ENCODE measurements at places on chromosomes 1 and 21.

GRCh38 chr1:7120863-7121621 lies 335.8 kb downstream of the CAMTA1 start:
- no peak for DNase-seq

GRCh38 chr1:184820956-184821355 lies 66.3 kb upstream of the EDEM3 start:
- no peak for DNase-seq

- no peak for DNase-seq
Observed at GRCh38 chr1:46757247-46757955, 38.5 kb upstream of the EFCAB14 start.

- DNase-seq, result no peak
Observed at GRCh38 chr1:31624731-31625514, 7.4 kb downstream of the HCRTR1 start.

DNA sequence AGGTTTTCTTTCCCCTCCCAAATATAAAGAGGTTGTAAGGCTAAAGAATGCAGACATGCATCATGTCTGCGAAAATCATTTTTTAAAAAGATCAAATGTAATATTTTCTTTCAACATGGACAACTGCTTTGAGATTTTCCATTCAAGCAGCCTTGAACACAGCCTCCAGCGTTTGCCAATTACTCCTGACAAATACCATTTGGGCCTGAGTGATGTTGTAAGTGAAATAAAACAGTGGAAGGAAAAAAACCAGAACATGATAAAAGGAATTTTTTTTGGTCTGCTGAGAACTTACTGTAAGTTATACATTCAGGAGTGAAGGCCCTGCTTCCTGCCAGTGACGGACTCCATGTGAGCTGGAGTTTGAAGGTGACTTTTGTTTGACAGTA lies 37.2 kb downstream of the SETD4 start:
- no peak for DNase-seq

- DNase-seq, result no peak
Observed at GRCh38 chr1:191498318-191498717, 659.9 kb upstream of the RGS18 start.

- no peak for DNase-seq
Observed at GRCh38 chr1:44696789-44697345, 22.4 kb downstream of the ARMH1 start.

DNA sequence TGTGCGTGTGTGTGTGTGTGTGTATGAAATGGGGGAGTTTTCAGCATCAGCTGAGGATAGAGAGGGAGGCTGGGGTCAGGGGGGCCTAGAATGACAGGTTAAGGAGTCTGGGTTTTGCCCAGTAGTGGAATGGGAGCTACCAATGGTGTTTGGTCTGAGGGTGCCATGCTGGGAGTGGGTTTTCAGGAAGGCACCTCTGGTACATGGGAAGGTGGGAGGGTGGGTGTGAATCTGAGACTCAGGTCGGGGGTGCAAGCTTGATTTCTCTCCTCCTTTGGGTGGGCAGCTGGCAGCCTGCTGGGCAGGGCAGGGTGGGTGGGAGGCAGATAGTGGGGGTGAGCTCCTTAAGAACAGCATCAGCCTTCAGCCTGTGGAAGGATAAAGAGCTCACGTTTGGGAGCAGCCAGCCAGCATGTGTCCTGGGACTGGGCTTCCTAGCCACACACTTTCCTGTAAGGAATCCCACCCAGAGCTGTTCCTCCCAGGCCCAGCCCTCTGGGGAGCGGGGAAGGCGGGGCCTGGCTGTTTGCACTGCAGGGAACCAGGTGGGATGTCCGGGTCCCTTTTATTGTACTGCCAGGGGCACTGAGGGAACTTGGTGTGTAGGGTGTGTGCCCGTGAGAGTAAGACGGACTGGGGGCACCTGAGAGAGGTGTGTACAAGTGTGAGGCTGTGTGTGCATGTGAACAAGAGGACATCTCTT lies 152.8 kb downstream of the FOXD2 start:
- no peak for DNase-seq

- DNase-seq, result no peak
Observed at GRCh38 chr21:45941717-45942546, 39.6 kb upstream of the COL6A1 start.

GRCh38 chr1:4165686-4166300 lies 265.7 kb upstream of the C1orf174 start:
- no peak for DNase-seq

GRCh38 chr1:165240492-165240891 lies 116.0 kb downstream of the LMX1A start:
- DNase-seq, result no peak

GRCh38 chr1:223001653-223002634 lies 141.1 kb downstream of the TLR5 start:
- DNase-seq, result no peak

DNA sequence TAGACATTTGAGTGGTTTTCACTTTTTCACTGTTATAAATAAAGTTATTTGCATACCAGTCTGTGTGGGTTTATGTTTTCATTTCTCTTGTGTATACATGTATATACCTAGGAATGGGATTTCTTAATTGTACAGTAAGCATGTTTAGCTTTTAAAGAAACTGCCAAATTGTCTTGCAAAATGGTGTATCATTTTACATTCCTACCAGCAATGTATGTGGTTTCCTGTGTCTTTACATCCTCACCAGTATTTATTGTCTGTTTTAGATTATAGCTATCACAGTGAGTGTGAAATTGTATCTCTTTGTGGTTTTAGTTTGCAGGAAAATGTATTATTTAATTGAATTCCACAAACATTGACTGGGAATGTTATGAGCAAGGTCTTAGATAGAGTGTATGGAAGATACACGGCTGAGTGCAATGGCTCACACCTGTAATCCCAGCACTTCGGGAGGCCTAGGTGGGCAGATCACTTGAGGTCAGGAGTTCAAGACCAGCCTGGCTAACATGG lies 57.3 kb downstream of the MACF1 start:
- no peak for DNase-seq

DNA sequence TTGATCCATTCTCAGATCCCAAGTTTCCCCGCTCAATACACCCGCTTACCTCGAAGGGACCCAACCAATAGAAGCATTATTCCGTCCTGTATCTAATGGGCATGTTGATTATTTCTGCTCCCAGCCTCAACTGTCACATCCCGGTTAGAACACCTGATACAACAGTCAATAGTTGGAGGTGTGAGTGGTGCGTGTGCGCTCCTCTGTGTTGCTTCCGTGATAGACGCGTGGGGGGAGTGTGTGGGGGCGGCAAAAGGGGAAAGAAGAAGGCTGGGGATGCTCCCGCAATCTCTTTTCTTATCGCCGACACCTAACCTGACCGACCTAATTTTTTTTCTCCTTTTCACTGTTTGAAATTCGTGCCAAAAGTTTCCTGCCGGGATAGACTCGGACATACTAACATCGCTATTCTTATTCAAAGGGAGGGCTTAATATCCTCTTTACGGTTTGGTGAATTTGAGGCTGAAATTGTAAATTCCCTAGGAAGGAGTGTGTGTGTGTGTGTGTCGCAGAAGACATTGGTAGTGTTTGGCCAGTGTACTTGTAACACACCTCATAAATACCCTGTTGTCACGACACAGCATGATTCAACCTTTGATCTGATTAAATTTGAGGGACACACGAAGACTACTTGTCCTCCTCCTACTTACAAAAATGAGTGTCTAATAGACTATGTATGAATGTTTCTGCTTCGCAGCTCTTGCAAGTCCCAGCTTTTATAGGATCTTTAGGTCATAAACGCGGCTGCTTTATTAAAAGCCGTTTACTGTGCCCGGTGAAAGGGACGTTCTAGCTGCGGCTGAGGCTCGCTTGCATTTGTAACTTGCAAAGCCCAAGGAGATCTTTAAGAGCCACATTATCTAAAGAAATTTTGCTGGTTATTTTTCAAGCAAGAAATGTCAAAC lies 1.5 kb upstream of the PROX1 start:
- DNase-seq, result no peak

GRCh38 chr21:38314558-38314957 lies 57.8 kb downstream of the KCNJ15 start:
- DNase-seq, result no peak

DNA sequence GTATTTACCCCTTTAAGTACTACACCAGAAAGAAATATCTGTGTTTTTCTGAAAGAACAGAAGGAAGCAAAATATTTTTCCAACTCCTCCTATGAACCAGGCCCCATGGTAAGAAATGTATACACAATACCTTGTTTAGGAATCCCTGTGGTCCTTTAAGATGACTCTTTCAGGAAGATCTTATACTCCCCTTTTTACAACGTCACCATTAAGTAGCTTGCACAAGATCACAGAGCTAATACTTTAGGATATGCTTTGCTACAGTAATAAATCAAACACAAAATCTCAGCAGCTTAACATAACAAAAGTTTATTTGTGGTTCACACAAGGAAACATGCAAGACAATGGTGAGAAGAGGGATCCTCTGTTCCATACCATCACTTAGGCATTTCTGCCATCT lies 8.8 kb upstream of the LAMB3 start:
- no peak for DNase-seq

- DNase-seq, result no peak
Observed at GRCh38 chr21:42939582-42940413, 14.4 kb upstream of the ERVH48-1 start.

DNA sequence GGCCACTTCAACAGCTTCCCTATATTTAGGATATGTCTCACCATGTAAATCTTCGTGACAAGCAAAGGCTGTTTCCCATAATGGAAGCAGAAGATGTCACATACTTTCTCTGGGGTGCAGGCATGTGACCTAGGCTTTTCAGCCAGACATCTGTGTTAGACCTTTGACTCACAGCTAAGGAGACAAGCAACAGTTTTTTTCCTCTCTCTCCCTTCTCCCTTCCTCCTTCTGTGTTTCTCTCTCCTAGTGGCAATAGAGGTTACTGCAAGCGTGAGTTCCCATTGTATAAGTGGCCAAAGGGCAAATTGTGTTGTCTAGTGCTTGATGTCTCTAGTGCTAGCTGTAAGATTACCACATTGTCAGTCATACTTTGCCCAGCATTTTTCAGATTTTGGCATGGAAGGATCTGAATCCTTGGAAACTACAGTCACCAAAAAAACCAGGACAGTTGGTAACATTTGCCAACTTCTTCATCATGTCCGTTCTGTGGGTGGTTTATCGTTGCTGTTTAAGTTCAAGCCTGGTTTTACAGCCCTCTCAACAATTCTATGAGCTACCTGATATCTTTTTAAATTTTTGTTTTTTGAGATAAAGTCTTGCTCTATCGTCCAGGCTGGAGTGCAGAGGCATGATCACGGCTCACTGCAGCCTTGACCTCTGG lies 44.4 kb upstream of the RABGAP1L start:
- peak; percentile 26 for DNase-seq

DNA sequence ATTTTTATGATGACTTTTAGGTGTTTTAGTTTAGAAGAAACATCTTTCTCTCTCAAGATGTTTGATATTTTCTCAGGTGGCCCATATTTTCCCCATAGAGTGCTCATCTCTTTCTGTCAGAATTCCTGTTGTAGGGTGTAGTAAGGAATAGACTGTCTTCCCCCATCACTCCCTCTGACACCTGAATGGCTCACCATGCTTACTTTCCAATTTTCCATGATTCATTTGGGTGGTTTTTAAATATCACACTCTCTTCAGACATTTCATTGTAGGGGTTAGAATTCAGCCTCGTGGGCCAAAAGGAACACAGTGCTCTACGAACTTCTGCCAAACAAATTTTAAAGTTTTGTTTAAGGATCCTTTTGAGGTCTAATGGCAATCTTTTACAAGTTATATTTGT lies 24.0 kb downstream of the GIPC2 start:
- no peak for DNase-seq

DNA sequence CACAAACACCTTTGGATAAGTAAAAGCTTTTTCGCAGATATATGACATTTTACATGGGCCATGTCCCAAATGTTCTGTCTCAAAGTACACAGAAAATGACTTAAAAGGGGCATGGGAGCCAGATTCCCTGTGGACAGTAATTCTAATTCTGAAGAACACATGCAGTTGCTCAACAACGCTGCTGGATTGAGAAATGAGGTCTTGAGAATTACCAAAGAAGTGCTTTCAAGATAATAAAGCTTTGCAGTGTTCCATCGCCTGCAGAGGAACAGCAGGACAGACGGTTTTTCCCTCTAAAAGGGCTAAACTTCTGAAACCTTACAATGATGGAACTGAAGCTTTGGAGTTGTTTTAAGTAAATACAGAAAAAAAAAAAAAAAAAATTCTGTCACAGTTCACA lies 55.3 kb upstream of the HSPA13 start:
- DNase-seq, result no peak

- no peak for DNase-seq
Observed at GRCh38 chr1:29523576-29523975, 287.3 kb downstream of the PTPRU start.

DNA sequence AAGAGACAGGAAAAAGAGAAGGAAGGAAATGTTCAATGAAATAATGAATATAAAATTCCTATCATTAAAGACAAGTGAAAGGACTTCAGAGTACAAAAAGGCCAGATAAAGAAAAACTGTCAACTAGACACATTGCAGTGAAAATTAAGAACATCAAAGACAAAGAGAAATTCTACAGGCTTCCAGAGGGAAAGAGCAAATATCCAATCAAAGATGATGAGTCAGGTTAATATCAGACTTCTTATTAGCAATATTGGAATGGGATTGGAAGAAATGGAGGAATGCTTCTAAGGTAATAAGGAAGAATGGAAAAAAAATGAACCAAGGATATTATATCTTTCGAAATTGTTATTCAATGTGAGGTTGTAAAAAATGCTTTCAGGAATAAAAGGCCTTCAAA lies 7.8 kb downstream of the PLA2G2A start:
- no peak for DNase-seq

DNA sequence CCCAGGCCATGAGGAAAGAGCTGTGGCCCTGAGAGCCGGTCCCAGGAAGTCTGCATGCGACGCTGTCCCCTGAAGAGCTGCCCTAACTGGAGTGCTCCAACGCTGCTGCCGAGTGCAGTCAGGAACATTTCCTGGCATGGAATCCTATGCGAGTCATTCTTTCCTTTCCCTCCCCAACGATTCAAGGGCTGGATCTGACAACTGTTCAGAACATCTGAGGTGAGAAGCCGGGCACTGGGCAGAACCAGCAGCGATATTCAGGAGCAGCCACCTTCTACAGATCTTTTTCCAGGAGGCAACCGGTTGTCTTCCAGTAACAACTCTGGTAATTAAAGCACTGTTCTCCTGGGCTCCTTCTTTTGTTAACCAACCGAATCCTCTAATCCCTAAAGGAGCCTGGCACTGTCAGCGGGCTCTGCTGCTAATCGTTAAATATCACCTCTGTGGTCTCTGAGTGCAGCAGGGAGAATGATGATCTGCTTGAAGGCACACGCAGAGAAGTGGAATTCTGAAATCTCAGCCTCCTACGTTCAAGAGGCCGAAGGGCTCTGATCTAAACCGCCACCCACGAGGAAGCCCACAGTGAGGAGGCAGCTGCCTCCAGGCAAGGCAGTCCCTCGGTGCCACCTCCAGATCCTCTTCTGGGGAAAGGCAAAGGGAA lies 55.8 kb downstream of the SLC45A1 start:
- DNase-seq, result no peak

GRCh38 chr1:184393962-184394361 lies 7.1 kb downstream of the C1orf21 start:
- no peak for DNase-seq
